Progenitor cell of endocrine pancreas (in vitro differentiated cells): ENCODE measurements at places on chromosomes 12 and 14. TPM values are rescaled to one million over a fixed set of nuclear protein-coding genes. Genes with fewer than 3 reads are reported as not detected.

The MFAP5 gene
- total RNA-seq: not detected in 2 replicates

The PRH1 gene
- 40.0 and 43.8 TPM in 2 replicates for total RNA-seq

The DPF3 gene
- 2.2 and 3.0 TPM in 2 replicates for total RNA-seq

The COA8 gene
- total RNA-seq: 45.1 and 46.3 TPM in 2 replicates

DNA sequence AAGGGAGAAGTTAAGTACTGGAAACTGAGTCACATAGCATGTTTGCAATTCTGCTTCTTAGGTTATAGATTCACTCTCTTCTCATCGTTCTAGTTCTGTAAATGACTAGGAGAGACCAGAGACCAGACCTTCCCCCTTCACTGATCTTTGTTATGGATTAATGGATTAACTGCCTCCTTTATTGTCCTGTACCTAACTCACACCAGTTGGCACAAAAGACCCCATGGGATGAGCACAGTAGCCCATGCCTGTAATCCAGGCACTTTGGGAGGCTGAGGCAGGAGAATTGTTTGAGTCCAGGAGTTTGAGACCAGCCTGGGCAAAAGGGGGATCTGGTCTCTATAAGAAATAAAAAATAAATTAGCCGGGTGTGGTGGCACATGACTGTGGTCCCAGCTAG is 20.8 kb downstream of the BCAT1 start:
- no peaks in the 10 kb centered on the region for H3K27me3 ChIP-seq
- H3K27ac ChIP-seq: no peak overlapping the region
- H3K36me3 ChIP-seq: peaks cover 16% of the 10 kb centered on the region
- no peaks in the 10 kb centered on the region for H3K4me1 ChIP-seq

- H3K4me1 ChIP-seq: peaks cover 5% of the 10 kb centered on the region
- DNase-seq: peak; percentile 13
- peak overlapping the region; percentile 91 for H3K27ac ChIP-seq
- no peaks in the 10 kb centered on the region for H3K36me3 ChIP-seq
Observed at GRCh38 chr12:101877806-101878242, 444 bp downstream of the DRAM1 start.

DNA sequence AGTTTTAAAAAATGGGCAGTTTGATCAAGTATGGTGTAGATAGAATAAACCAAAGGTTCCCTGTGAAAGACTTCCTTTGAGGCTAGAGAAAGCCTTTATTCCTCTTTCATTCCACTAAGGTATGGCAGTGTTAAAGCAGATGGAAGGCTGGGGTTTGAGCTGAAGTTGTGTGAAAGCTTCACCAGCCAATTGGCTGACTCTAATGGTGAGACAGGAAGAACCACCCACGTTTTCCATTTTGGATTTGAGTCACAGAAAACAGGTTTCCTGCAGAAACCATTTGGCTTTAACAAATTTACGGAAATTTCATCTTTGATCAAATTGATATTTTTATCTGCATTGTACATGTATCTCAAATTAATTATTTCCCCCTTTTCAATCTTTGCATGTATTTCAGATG is 455.0 kb downstream of the PCNX1 start:
- no peaks in the 10 kb centered on the region for H3K27me3 ChIP-seq
- peaks cover 4% of the 10 kb centered on the region for H3K36me3 ChIP-seq
- no peak for DNase-seq
- no peak overlapping the region for H3K27ac ChIP-seq
- H3K4me3 ChIP-seq: no peak overlapping the region
- peaks cover 28% of the 10 kb centered on the region for H3K4me1 ChIP-seq

DNA sequence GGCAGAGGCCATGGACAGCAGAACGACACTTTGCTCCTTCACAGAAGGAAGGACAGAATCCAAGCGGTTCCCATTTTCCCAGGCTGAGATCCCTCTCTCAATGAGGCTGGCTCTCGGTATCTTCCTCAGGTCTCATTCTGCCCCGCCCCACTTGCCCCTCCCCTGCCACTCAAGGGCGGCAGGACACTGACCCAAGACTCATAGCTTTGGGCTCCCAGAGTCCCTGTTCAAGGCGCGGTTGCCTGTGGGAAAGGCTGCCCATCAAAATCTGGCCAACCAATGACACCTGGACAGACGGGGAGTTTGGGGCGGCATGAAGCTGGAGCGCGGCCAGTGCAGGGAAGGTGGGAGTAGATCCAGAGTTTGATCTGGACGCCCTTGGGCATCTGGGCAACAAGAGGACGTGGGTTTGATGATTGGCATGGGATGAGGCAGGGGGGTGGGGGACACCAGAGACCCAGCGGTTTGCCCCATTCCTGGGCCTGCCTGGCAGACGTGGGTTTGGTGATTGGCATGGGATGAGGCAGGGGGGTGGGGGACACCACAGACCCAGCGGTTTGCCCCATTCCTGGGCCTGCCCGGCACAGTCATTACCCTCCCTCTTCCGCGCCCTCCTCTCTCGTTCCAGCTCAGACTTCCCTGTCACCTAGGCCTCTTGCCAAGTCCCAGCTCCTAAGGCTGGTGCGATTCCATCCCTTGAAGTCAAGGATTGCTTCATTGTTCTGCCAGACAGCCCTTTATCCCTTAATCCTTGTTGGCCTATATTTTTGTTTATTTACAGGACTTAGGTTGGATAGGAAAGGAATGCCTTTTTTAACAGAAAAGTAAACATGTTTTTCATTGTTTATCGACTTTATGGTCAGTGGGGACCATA is 92.1 kb downstream of the NINJ2 start:
- H3K4me1 ChIP-seq: peaks cover 20% of the 10 kb centered on the region
- H3K36me3 ChIP-seq: no peaks in the 10 kb centered on the region
- peak overlapping the region; percentile 94 for H3K27ac ChIP-seq

GRCh38 chr12:113879658-113880057 is 86.5 kb downstream of the RBM19 start:
- H3K27ac ChIP-seq: no peak overlapping the region
- H3K27me3 ChIP-seq: no peaks in the 10 kb centered on the region
- DNase-seq: no peak
- H3K4me1 ChIP-seq: peaks cover 10% of the 10 kb centered on the region
- no peak overlapping the region for H3K4me3 ChIP-seq

DNA sequence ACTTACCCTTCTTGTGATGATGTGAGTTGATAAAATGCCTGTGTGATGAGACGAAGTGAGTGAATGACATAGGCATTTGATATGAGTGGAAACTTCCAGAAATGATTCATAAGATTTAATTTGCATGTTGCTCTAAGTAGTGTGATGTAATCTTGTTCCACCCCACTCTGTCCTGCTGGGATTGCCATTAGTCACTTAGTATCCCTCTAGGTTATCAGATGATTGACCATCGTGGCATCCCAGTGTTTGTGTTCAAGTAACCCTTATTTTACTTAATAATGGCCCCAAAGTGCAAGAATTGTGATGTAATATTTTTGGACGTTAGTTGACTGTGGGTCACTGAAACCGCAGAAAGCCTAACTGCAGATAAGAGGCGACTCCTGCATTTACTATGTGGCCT is 214.4 kb upstream of the DIO2 start:
- DNase-seq: no peak
- no peaks in the 10 kb centered on the region for H3K27me3 ChIP-seq
- H3K4me3 ChIP-seq: no peak overlapping the region
- no peak overlapping the region for H3K27ac ChIP-seq
- H3K4me1 ChIP-seq: no peaks in the 10 kb centered on the region

GRCh38 chr14:49892636-49893308 is at the start of gene ARF6:
ARF6 (plus strand) TSS chr14:49893082; CDS start chr14:49893737, 655 bp downstream.
- H3K27ac ChIP-seq: peak within 1 kb of the TSS; percentile 99
- DNase-seq: peak; percentile 96
- H3K27me3 ChIP-seq: no peaks in the 10 kb centered on the region
- peak within 1 kb of the TSS; percentile 88 for H3K4me3 ChIP-seq
- H3K36me3 ChIP-seq: peaks cover 11% of the 10 kb centered on the region

DNA sequence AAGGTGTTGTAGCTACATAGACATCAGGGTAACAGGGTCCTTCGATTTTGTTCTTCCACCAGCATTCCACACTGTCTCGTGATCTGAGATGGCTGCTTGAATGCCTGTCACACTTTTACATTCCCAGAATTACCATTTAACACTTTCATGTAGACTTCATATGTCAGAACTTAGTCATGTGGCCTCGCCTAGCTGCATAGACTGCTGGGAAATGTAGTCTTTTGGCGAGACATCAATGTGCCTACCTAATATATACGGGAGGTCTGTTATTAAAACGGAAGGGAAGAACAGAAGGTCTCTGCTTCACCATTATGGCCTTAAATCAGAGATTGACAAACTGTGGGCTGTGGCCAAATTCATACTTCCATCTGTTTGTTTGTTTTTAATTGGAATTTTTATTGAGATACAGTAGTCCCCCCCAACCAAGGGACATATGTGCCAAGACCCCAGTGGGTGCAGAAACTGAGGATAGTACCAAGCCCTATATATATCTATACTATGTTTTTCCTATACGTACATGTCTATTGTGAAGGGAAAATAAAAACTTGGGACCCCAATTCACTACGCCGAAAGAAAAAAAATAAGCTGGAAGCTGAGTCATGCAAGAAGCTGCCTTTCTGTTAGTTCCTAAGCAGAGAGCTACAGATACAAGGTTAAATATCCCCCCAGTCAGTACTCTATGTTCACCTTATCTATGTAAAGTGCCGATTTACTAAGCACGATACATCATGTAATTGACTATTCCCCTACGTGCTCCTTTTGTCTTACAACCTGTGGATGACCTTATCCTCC is 11.3 kb upstream of the HRK start:
- H3K4me1 ChIP-seq: no peaks in the 10 kb centered on the region
- H3K27me3 ChIP-seq: no peaks in the 10 kb centered on the region
- no peak overlapping the region for H3K4me3 ChIP-seq
- DNase-seq: no peak

DNA sequence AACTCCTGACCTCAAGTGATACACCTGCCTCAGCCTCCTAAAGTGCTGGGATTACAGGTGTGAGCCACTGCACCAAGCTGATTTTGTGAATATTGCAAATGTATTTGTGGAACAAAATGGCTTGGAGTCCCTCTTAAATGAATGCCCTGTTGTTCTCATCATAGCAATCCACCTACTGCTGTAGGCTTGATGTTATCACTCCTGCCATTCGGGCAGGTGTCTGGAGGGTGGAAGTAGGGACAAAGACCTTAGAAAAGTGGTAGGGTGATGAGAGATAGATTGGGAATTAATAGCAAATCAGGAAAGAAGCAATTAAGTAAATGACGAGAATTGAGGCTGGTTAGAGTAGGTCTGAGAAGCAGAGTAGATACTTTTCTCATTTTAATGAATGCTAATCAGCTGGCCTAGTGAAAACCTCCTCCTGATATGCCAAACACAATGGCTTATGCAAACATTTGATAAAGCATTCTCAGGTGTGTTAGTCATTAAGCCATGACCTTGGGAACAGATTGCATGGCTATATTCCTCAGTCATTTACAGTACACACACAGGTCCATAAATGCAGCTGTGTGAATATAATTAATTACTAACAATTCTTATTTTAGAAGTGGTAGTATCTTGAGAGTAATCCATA is 60.5 kb upstream of the USP44 start:
- H3K27me3 ChIP-seq: peaks cover 3% of the 10 kb centered on the region
- H3K4me3 ChIP-seq: no peak overlapping the region
- peaks cover 14% of the 10 kb centered on the region for H3K4me1 ChIP-seq
- H3K27ac ChIP-seq: peak overlapping the region; percentile 75
- H3K36me3 ChIP-seq: peaks cover 2% of the 10 kb centered on the region

DNA sequence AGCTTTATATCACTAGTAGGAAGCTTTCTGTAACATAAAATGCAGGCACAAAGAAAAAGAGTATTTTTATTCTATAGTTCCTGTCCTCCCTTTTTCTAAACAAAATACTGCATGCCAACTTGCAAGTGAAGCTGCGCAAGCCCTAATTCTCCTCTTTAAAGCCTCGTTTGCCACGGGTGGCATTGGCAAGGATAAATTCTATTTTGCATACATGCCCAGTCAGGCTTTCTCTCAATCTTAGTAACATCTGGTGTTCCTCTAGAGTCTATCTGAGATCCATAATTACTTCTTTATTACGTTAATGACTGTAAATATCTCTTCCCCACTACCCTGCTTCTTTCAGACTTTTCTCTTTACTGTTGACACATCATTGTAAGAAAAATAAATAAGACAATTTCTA is 97.1 kb upstream of the DAAM1 start:
- DNase-seq: no peak
- H3K4me1 ChIP-seq: peaks cover under 1% of the 10 kb centered on the region
- H3K36me3 ChIP-seq: no peaks in the 10 kb centered on the region
- no peak overlapping the region for H3K27ac ChIP-seq
